ENCODE measurements at places on chromosomes 6 and 20.

DNA sequence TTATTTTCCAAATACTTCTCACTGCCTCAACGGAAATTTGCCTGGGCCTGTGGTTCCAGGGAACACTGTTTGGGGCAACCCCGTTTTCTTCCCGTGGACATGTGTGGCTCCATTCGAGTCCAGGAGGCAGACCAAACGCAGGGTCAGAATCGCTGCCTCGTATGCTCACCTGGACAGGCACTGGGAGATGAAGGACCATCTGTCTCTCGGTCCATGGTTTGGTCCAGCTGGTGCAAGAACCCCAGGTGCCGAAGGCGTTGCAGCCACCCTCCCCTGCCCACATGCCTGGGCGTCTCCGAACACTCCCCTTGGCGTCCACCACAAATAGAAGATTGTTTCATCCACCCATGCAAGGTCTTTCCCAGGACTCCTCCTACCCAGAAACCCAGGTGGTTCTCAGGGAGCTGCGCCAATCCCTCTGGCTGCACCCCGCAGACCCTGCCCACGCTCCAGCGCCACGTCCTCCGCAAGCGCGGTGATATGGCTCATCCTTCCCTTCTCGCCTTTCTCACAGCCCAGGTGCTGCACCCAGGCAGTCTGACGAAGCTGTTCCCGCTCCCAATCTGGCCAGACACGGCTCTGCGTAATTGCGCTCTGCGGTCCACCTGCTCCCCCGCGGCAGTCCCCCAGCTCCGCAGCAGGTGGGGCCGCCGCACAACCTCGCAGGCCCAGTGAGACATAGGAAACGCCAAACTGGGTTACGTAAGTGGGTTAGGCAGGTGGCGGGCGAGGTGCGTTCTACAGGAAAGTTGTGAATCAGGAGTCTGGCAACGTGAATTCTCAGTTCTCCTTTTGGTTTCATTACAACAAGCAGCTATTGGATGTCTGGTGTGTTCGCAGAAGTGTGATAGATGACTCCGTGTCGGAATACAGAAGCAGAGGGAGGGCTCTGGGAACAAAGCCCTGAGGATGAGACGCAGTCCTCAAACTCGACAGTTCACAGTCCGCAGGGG is 146.2 kb upstream of the ECI2 start:
- DNase-seq = peak; percentile 4

DNA sequence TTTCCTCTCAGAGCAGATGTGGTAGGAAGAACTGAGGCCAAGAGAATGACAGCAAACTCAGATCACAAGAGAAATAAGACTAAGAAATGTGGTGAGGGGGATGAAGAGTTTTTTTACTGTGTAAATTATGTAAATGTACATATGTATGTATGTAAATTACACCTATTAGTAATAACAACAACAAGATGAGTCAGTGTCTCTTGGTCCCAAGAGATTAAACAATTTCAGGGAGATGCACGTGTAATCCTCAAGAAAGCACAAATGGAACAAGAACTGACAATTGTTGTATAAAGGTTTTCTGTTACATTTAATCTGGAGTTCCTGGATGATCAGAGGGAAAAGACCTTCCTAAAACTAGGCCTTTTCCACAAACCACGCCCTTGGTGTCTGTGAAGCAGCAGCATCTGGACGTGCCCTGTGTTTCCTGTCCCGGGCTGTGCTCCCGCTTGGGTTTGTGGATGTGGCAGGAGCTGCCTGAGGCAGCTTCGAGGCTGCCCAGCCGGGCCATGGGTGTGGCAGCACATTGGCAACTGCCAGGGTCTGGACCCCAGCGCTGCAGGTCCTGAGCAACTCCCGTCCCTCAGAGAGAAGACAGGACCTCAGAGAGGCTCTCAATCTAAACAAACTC is 994 bp downstream of the CLDN20 start:
- no peak for DNase-seq

DNA sequence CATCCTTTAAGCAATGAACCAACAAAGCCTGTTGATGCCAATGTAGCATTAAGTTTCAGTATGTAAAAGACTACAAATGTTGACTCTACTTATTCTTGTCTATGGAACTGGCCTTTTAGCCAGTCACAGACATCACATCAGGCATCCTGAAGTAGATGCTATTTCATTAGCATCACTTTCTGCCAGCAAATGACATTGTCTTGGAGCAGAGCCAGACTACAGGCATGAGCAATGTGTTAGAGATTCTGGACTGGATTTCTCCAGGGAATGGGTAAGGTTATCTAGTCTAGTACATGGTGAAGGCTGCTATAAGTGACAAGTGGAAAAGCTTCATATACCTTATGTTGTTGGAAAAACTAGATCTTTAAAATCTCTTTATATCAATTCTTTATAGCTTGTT is 142.9 kb downstream of the ADGRB3 start:
- no peak for DNase-seq

- no peak for DNase-seq
Measured at GRCh38 chr6:168711049-168711640, 270.2 kb downstream of the SMOC2 start.

GRCh38 chr6:27441001-27441400 is 31.9 kb downstream of the ZNF184 start:
- DNase-seq = no peak

DNA sequence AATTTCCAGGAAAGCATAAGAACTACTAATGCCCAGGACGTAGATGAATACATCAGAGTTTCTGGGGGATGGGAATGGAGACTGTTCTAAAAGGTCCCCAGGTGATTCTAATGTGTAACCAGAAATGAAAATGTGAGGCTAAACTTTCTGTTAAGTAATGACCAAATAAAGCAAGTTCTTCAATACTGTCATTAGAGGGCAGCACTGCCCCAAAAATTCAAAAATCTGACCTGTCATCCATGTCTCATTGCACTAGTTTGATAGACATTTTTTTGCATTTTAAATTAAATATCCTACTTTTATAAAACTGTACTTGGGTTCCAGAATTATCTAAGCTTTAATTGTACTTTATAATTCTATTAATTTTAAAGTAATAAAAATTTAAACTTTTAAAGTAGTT is 94.9 kb downstream of the RFX6 start:
- peak; percentile 36 for DNase-seq

GRCh38 chr6:3484946-3485345 is 28.1 kb upstream of the SLC22A23 start:
- DNase-seq = no peak

- no peak for DNase-seq
Measured at GRCh38 chr6:12505486-12505885, 211.1 kb upstream of the PHACTR1 start.

- DNase-seq = no peak
Measured at GRCh38 chr20:18666803-18667415, 79.1 kb downstream of the DTD1 start.

- DNase-seq = no peak
Measured at GRCh38 chr20:17287503-17287902, 60.7 kb downstream of the PCSK2 start.

GRCh38 chr20:38857703-38858102 is 52.2 kb downstream of the PPP1R16B start:
- DNase-seq = no peak

DNA sequence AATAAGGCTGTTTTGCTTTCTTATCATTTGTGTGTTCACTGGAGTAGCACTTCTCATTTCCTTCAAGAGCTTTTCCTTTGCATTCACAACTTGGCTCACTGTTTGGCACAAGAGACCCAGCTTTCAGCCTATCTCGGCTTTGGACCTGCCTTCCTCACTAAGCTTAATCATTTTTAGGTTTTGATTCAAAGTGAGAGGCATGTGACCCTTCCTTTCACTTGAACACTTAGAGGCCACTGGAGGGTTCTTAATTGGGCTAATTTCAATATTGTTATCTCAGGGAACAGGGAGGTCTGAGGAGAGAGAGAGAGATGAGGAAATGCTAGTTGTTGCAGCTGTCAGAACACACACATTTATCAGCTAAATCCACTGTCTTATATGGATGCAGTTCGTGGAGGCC is 82.9 kb upstream of the SCAF8 start:
- no peak for DNase-seq

GRCh38 chr6:13334953-13335352 is 6.6 kb upstream of the TBC1D7 start:
- DNase-seq = no peak

GRCh38 chr6:34656378-34657036 is 40.1 kb downstream of the ILRUN start:
- DNase-seq = peak; percentile 81

DNA sequence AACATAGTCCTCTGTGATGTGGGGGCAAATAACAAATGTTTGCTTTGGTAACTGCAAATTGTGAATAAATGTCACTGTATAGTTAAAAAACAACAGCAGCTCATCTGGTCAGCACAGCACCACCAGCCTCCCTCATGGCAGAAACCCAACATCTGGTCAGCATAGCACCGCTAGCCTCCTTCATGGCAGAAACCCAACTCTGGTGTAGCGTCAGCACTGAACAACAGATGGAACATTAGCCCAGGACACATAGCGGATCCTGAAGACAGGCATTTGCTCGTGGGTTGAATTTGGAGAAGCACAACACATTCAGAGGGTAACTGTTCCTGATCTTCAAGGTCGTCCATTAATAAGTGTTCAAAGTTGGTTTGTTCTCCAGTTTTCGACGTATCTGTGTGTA is 265.9 kb downstream of the DLL1 start:
- no peak for DNase-seq

DNA sequence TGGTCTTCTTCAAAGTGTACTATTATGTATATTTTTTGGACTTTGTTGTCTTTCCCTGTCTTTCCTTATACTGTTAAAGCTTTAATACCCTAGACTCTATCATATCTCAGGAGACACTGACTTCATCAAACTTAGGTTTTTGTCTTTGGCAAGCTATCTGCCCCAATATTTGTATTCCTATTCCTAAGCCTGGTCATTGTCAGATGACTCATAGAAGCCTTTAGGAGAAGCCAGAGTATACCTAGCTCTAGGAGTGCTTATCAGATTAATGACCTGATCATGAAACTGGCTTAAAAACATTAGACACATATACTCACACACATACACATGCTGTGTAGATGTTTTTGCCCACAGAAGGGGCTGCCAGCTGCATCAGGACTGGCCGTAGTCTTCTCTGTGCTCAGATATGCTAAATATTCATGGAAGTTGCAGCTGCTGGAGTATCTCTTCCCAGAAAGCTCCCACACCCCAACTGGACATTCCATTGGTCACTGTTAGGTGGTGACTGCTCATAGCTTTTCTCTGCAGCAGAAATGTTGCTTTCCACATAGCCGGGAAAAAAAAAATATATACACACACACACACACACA is 102.0 kb downstream of the ANKS1A start:
- DNase-seq = no peak

GRCh38 chr6:84773431-84774156 is 9.2 kb upstream of the TBX18 start:
- no peak for DNase-seq

GRCh38 chr6:149093643-149094042 is 223.9 kb upstream of the TAB2 start:
- DNase-seq = no peak

- DNase-seq = peak; percentile 7
Measured at GRCh38 chr6:53035549-53036213, 29.5 kb upstream of the FBXO9 start.

GRCh38 chr20:13430346-13431002 is 208.3 kb downstream of the TASP1 start:
- DNase-seq = peak; percentile 27

DNA sequence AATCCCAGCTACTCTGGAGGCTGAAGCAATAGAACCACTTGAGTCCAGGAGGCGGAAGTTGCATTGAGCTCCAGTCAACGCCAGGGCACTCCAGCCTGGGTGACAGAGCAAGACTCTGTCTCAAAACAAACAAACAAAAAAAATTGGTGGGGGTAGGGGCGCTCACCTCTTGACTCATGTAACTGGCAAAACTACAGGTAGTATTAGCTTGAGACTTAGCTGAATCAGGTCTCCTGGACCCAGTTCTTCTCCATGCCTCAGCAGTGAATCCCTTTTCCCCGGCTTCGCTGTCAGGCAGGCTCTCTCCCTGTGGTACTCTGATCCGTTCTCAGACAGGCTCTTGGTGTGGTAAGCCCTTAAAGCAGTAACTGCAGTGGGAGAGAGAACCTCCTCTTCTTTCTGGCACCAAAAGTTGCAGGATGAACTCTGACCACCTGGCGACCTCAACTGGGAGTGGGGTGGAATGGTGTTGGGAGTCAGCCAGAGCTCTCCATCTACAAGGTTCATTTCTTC is 12.9 kb downstream of the SLC9A8 start:
- DNase-seq = no peak

DNA sequence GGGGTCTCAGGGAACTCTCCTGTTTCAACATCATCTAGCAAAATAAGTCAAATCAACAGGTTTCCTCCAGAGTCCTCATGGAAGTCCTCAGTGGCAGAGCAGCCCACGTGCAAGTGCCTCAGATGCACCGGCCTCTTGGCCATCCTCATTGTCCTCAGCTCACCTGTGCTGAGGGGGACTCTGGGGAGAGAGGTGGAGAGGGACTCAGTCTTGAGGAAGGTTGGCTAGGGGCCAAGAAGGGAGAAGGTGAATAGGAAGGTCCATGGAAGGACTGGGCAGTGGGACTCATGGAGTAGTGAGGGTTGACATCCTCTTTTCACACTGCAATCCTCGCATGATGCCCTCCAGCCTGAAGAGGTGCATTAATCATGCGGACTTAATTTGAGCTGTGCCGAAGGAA is 77.9 kb upstream of the DUSP22 start:
- DNase-seq = no peak

DNA sequence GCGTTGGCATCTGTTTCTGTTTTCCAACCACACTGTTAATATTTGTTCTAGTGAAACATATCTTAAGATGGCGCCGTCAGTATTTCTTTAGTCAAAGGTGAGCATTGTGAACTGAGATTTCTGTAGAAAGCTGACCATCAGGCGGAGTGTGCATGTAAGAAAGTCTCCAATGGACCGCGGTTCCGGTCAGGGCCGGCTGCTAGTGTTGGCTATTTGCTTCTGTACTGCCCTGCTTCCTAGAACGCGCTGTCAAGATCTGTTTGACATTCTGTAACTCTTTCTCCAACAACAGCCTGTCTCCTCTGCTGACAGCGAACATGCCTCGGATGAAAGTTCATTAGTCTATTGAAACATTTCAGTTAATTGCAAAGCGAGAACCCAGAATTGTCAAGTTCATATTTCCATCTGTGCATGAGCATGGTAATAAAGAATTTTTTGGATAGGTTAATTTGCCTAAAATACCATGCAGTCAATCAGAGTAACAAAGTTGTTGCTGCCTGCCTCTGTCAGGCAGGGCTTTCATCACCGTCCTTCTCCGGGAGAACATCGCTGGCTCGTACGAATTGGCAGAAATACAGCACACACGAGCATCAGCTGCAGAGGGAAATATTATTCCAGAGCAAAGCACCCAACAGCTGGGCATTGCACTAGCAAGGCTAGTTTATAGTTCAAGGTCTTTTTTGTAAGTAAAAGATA is 369.1 kb downstream of the CDH4 start:
- DNase-seq = no peak

GRCh38 chr20:24389686-24390085 is 79.7 kb upstream of the SYNDIG1 start:
- peak; percentile 76 for DNase-seq

GRCh38 chr6:33104887-33105286 is 29.1 kb downstream of the HLA-DPB1 start:
- DNase-seq = peak; percentile 35

- no peak for DNase-seq
Measured at GRCh38 chr20:43322851-43323250, 133.1 kb upstream of the PTPRT start.

- no peak for DNase-seq
Measured at GRCh38 chr20:6783752-6784151, 16.3 kb downstream of the BMP2 start.
